ENCODE measurements at places on chromosomes 6 and 20.
A peak's percentile ranks its signal among the peaks of the same experiment; 100 is the strongest.

GRCh38 chr6:163948250-163948649, 533.7 kb downstream of the QKI start:
- DNase-seq: no peak

DNA sequence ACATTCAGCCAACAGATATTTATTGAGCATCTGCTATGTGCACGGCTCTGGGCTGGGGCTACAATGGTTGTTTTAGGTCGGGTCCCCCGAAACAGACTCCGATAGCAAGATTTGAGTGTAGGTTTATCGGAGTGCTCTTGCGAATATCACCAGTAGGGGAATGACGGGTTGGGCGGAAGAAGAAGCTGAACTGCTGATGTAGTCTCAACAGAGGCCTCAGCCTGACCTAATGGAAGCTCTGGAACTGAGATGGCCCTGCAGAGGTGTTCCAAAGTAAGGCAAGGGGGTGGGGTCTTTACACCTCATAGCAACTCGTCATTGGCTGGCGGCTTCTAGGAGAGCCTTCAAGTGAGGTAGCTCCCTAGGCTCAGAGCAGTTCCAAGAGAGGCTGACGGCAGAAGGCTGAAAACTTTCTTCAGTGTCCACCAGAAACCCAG, 1.1 kb downstream of the L3MBTL1 start:
- DNase-seq: no peak

- no peak for DNase-seq
These were observed 30.4 kb upstream of the MCM9 start for GRCh38 chr6:118965371-118965770.

GRCh38 chr20:46260480-46260879, 47.8 kb downstream of the CDH22 start:
- no peak for DNase-seq

GRCh38 chr20:51574248-51575033, 31.9 kb upstream of the NFATC2 start:
- DNase-seq: no peak

GRCh38 chr20:7214081-7214740, 446.7 kb downstream of the BMP2 start:
- no peak for DNase-seq

DNA sequence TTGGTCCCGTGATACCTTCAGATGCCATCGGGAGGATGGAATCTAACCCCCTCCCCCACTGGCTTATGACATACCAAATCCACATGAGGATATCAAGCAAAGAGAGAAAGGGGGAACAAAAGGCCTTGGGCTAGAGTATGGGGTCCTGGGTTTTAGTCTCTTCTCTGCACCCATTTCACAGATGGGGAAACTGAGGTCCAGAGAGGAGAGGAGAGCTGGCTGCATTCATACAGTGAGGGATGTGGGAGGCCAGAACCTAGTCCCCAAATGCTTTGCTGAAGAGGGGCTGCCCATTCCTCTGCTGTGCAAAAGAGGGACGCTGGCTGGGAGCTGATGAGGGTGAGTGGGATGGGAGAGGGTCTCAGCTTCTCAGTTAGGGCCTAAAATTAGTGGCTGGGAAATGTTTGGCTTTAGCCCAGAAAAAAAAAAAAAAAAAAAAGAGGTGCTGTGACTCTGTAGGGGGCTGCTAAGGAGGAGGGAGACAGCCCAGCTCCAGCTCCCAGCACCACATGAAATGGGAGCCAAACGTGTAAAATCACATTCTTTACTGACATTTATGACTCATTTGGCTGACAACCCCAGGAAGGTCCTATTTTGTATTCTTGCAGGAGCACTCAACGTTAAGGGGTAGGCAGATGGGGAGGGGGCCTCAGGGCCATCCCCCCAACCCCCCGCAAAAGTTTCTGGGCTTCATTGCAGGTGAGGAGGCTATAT, 11.9 kb downstream of the XKR7 start:
- DNase-seq: no peak

GRCh38 chr6:125808060-125808459, 17.3 kb downstream of the NCOA7 start:
- DNase-seq: no peak

GRCh38 chr6:26130581-26131249, 43.5 kb downstream of the HFE start:
- no peak for DNase-seq

GRCh38 chr6:168838037-168838399, 397.0 kb downstream of the SMOC2 start:
- no peak for DNase-seq

DNA sequence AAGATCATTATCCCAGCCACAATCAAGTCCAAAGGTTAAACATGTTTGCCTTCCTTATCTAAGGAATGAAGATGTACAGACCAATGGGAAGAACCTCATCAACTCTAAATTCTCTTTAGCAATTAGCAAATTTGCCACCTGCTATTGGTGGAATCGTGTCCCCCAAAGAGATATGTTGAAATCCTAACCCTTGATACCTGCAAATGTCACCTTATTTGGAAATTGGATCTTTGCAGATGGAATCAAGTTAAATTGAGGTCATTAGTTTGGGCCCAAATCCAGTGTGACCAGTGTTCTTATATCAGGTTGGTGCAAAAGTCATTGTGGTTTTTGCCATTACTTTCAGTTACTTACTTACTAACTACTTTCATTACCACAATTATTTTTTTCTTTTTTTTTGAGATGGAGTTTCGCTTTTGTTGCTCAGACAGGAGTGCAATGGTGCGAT, 31.3 kb downstream of the KLHL31 start:
- DNase-seq: no peak

DNA sequence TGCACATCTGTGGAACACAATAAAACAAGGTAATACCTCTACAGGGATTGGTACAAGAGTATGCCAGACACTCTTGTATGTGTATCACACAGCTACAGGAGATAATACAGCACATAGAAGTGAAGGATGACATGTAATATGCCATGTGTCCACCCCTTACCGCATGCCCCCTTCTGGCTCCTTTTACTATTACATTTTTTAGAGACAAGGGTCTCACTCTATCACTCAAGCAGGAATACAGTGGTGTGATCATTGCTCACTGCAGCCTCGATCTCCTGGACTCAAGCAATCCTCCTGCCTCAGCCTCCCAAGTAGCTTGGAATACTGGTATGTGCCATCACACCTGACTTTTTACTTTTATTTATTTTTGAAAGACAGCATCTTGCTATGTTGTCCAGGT, 4.2 kb upstream of the NCR3 start:
- no peak for DNase-seq

GRCh38 chr6:105994591-105995390, 91.3 kb upstream of the PRDM1 start:
- peak; percentile 35 for DNase-seq

DNA sequence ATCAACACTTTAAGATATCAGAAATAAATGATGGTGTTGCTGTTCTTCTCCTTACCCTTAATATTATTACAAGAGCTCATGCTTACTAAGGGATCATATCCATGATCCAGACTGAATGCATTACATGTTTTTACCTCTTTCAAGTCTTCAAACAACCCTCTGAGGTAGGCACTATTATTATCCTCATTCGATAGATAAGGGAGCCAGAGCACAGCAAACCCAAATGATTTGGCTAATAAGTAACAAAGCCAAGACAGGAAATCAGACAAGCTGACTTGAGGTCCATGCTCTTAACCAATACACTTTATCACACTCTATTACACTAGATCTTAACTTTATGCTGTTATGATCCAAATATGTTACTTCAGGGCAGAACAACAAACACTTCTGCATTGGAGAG, 145.9 kb downstream of the RALGAPA2 start:
- DNase-seq: no peak

DNA sequence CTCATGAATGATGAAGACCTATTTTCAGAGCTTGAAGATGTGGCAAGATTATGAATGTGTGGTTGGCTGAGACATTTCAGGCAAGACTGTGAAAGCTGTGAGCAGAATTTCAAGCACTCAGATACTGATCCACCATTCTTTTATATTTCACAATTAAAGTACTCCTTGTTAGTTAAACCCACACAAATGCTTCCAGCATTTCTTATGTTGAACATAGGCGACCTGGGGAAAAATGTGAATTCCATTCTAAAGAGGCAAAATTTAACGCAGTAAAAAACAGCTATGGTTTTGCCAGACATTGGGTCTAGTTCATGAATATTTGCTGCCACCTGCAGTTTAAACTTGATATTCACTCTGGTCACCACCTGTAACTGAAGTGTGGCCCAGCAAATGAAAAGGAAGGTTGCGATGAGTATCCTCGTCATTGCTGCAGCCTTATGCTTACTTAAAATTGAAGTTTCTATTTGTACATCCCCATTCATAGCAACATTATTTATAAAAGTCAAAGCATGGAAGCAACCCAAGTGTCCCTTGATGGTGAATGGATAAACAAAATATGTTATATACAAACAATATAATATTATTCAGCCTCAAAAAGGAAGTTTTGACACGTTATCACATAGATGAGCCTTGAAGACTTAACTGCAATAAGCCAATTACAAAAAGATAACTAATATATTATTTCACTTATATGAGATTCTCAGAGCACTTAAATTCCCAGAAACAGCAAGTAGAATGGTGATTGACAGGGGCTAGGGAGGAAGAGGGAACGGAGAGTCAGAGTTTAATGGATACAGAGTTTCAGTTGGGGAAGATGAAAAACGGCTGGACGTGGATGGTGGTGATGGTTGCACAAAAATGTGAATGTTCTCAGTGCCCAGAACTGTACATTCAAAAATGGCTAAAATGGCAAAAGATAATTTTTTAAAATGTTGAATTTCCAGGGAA, 32.4 kb upstream of the FAM184A start:
- no peak for DNase-seq

Measured in HFF-Myc (cell line).